Frontal cortex (tissue), 4 donors: ENCODE measurements at places on chromosomes 4 and X.

DNA sequence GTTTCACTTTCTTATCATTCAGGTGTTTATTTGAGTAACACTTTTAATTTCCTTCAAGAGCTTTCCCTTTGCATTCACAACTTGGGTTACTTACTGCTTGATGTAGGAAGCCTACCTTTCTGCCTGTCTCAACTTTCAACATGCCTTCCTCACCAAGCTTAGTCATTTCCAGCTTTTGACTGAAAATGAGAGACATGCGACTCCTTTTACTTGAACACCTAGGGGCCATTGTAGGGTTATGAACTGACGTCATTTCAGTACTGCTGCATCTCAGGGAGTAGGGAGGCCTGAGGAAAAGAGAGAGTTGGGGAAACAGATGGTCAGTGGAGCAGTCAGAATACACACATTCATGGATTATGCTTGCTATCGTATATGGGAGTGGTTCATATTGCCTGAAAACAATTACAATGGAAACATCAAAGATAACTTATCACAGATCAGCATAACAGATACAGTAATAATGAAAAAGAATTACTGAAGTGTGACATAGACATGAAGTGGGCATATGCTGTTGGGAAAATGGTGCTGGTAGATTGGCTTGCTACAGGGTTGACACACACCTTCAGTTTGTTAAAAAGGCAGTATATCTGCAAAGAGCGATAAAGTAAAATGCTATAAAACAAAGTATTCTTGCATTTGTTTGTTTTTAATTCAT, 25.7 kb downstream of the USP53 start:
- no peak for DNase-seq

DNA sequence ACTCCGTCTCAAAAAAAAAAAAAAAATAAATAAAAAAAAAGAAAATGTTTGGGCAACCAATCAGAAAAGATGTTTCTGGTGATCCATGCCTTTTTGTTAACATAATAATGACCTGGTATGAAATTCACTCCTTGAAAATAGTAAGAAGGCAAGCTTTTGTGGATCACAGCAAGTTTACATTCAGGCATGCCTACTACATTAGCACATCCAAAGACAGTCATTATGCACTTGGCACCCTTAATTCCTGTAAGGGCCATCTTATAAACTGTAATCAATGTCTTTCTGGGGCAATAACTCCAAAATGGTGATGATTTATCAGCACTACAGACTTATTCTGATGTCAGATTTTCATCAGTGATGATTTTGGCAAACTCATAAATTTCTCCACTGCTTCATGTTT, 1871.6 kb upstream of the AGA start:
- DNase-seq: no peak

- no peak for DNase-seq
Measured at GRCh38 chrX:8969378-8969777, 64.5 kb downstream of the FAM9B start.

DNA sequence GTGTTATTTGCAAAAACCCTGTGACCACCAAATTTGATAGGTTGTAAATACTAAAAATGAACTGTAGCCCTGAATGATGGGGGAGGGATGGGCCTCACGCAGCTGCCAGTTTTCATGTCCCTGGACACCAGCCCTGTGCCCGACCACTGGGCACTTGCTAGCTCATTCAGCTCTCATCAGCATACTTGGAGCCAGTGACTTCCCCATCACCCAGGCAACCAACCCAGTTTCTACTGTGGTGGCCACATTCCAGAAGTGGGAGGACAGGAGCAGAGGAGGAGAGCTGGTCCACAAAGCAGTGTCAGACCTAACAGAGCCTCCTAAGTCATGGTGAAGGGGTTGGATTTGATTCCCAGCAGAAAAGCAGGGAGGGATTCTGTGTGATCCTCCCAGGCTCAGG, 128.2 kb downstream of the CPEB2 start:
- no peak for DNase-seq

- DNase-seq: no peak
Measured at GRCh38 chr4:85050736-85051135, 84.2 kb upstream of the WDFY3 start.

GRCh38 chrX:130851569-130851968, 51.4 kb downstream of the ENOX2 start:
- DNase-seq: no peak

DNA sequence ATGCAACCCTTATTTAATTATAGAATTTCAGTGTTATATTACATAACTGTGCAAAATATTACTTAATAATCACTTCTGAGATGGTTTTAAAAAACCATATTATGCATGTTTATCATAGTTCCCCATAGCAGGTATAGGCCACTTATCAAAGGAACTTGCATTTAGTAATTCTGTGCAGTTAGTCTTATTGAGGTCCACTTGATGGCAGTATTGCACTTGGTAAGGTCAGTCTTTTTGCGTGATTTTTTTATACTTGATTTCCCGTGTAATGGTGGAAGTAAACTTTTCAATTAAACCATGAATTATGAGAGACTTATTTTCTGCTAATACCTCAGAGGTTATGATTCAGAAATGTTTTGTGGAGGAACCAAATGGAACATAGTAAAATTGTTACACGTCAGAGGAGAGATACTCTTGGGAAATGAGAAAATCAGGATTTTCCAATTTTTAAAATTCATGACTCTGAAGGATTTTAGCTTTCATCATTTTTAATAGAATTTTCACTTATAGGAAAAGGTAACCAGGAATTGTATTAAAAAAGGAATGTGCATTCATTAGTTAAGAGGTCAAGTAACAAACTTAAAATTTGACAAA, 230.0 kb downstream of the CCSER1 start:
- DNase-seq: no peak

DNA sequence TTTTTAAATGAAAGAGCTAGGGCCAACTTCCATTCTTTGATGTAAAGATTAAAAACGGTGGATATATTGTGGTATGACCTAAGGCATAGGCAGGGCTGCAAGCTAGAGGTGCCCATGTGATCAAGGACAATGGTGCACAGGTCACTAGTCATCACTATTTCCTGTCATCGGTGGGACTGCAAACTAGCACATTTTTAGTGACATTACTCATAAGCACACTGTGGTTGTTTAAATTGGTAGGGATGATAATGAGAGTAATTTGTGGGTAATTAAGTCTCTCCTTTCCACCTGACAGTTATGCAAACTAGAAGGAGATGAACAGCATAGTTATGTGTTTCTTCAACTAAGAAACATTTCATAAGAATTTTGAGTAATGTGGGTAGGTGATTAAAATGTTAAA, 85.4 kb downstream of the GPRIN3 start:
- no peak for DNase-seq

DNA sequence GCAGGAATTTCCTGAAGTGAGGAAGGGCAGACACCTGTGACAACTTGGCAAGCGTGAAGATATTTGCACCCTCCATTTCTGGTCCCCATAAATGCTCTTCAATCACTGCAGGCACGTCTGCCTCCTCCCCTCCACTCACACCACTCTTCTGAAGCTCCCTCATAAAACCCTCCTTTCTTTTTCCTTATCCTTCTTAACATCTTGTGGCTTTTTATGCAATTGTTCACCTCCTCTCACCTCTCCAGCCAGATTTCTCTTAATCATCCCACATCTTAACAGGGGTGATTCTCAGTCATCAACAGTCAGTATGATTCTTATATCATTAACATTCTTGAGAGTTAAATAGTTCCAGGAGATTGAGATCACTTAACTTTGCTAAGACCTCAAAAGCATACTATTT, 277.4 kb downstream of the SPRY1 start:
- no peak for DNase-seq

GRCh38 chr4:105179539-105180401, 33.1 kb downstream of the TET2 start:
- no peak for DNase-seq

DNA sequence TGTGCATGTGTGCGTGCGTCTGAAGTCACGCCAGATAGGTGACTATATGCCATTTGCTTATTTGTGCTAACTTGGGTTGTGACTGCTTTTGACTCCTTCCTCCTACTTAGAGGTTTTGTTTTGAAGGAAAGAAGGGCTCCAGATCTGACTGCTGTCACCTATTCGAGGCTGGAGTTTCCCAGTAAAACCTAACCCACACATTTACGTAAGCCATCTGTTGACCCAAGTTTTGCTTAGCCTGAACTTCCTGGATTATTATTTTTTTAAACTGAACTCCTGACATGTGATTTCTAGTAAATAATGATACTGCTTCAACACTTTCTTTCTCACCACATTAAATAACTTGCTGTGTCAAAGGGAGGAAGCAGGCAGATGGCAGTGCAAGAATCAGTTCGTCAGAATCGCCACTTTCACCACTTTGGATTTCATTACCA, 41.5 kb downstream of the DTHD1 start:
- no peak for DNase-seq

GRCh38 chr4:36325499-36325898, 44.1 kb downstream of the DTHD1 start:
- DNase-seq: no peak

- no peak for DNase-seq
Measured at GRCh38 chr4:153480704-153481103, 14.5 kb downstream of the TMEM131L start.

- DNase-seq: no peak
Measured at GRCh38 chr4:122195718-122196117, 43.6 kb downstream of the BLTP1 start.

DNA sequence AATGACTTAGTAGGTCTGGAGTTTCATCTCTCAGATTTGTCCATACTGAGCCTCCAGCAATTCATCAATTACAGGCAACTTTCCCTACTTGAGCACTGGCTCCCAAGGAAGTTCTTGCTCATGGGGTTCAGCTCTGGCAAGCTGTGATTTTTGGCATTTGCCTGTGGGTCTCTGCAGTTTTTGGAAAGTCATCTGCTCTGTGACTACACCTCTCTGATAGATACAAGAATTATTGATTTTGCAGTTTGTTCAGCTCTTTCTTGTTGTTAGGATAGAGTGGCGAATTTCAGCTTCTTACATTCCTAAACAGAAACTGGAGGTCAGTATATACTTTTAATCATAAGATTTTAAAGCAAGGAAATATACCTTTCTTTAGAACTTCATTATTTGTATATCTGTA, 209.7 kb upstream of the NPY2R start:
- no peak for DNase-seq

DNA sequence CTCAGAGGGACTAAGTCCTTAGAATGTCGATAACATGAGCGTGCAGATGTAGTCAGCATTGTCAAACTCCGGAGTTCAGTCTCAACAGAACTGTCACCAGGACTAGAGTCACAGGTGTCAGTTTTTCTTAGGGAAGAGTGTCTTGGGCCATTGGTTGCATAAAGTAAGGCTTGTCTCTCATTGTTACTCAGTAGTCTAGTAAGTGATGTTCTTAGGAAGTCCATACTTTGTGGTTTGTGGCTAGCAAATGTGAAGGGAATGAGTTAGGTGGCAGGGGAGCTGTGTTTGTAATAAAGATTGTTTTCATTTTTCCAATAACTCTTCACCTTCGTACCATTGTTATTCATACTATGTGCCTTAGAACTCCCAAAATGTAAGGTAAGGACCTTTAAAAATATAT, 119.6 kb downstream of the AFF2 start:
- no peak for DNase-seq

GRCh38 chrX:88612870-88613329, 134.1 kb upstream of the CPXCR1 start:
- no peak for DNase-seq

DNA sequence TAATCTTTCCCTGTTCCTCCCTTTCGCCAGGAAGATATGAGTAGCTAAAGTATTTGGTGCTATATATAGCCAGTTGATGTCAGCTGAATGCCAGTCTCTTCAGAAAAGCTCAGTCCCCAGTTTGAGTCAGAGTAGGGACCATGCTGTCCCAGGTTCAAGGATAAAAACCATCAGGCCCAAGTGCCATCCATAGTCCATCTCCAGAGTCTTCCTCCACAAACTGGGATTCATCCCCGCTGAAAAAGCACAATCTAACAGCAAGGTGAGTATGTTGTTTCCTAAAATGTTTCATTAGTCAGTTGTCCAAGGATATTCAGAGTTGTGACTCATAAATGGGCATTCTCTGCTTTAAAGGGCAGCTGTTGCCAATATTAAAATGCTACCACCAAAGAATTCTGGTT, at the start of gene MYOZ2:
TSS of gene MYOZ2 (plus strand) at position 112 of the 401 bp plus-strand sequence. CDS start 694 bp downstream, outside the sequence.
- no peak for DNase-seq

DNA sequence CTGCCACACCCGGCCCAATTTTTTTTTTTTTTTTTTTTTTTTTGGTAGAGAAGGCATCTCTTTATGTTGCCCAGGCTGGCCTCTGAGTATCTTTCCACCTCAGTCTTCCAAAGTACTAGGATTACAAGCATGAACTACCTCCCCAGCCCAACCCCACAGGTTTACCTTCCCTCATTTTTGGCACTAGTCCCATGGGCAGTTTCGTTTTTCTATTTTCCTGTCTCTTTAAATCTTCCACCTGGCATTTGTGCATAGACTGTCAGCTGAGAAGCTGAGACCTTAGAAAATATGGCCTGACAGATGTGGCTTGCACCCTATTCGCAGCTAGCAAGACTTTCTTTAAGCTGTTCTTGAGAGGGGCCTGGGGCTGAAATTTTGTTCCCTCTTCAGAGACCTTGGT, 27.9 kb downstream of the TNIP2 start:
- no peak for DNase-seq

- DNase-seq: no peak
Measured at GRCh38 chr4:64899563-64899962, 490.3 kb upstream of the TECRL start.

GRCh38 chrX:110584083-110584482, 211.5 kb downstream of the CHRDL1 start:
- DNase-seq: no peak

GRCh38 chr4:159446266-159446976, 343.5 kb downstream of the RAPGEF2 start:
- DNase-seq: peak; percentile 39

DNA sequence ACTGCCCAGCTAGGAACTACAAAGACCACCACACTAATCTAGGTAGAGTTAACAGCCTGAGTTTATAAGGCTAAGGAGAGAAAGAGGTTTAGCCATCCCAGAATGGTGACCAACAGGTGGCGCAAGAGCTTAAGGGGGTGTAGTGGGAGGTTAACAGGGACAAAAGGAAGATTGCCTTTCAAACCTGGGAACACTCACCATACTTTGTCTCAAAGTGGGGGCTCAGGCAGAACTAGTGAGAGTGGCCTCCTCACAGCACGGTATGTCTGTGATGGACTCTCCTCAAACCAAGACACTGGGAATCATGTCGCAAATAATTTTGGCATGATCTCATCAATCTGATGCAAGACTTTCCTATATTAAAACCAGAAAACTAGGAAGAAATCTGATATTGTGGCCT, 23.4 kb downstream of the CCNI start:
- no peak for DNase-seq

DNA sequence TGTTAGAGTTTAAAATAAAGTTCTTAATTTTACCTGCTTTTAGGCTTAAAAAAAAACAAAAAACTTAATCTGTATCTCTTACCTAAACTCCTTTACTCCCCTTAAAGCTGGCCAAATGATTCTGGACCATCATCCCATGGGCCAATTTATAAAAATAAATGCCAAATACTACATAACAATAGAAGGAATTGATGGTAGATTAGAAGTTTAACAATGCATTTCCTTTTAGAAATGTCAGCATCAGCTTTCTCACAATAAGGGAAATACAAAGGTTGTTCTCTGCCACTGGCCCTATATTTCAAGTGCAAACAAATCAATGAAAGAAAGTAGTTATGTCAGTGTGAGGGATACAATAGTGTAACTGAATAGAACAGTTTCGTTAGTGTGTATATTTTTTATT, 5.7 kb upstream of the RAPGEF2 start:
- DNase-seq: no peak
